ENCODE measurements at places on chromosomes 13 and 19.
A peak's percentile ranks its signal among the peaks of the same experiment; 100 is the strongest.

DNA sequence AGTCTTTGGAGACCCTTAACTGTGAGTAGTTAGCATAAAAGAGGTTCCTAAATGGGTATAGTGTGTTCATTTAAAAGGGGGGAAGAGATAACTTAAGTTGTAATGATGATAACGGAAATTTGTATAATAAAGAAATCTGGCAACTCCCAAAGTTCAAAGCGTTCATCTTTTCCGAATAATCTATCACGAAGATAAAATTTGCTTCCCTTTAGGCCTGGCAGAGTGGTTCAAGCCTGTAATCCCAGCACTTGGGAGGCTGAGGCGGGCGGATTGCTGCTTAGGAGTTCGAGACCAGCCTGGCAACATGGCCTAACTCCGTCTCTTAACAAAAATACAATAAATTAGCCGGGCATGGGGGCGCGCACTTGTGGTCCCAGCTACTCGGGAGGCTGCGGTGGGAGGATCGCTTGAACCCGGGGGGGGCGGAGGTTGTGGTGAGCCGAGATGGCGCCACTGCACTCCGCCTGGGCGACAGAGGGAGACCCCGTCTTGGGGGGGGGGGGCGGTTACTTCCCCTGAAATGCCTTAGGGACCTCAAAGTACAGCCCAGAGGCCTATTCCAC lies 934 bp downstream of the N4BP2L2 start:
- DNase-seq: peak; percentile 26

DNA sequence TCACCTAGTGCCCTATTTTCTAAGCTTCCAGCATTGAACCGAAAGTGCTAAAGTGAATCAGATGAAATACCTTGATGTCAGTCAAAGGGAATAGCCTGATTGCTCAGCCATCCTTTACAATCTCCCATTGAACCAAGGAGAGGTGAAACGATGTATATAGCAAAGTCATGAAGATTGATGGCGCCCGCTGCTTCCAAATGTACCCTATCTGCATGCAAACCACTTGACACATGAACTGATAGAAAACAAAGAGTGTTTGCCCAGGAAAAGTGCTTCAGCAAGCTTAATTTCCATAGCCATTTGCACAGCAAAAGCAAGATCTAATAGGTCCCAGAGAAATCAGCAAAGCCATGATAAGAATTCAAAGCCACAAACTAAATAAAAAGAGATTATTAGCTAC lies 624.9 kb upstream of the PCDH9 start:
- no peak for DNase-seq

- peak; percentile 93 for DNase-seq
These were observed at the start of gene NOSIP for GRCh38 chr19:49580264-49581006. Gene NOSIP, minus strand, starts transcription at chr19:49580556. Its CDS starts 19,865 bp downstream, at chr19:49560691.

DNA sequence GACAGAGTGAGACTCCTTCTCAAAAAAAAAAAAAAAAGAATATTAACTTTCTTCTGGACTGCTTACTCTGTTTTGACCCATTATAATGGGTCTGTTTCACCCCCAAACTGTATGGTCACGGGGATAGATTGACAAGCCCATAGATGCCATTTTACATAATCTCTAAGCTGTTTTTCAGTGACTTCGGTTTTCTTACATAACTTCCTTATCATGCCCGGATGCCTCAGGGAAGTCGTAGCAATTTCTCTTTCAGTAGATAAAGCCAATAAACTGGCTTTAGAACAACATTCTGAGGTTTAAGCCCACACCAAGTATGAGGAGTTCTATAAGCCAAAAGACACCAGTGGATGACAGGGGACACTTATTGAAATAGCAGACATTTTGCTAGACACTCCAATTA lies 5.9 kb upstream of the ZNF254 start:
- DNase-seq: no peak

GRCh38 chr13:77521595-77522367 lies 13.7 kb upstream of the SCEL start:
- DNase-seq: no peak

DNA sequence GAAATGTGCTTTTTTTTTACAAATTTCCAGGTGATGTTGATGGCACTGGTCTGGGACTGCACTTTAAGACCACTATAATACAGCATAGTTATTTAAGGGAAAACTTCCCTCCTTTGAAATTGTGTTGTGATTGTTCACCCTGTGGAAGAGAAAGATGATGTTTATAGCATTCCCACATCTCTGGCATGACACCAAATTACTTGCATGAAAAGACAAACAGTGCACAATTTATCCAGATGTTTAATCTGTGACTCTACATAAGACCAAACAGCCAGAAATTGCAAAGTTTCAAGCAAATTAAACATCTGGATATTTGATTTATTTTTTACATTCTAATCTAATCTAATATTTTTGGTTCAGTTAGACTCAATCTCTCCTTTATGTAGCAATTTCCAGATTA lies 51.6 kb downstream of the UFM1 start:
- no peak for DNase-seq

GRCh38 chr13:44188257-44188656 lies 185.4 kb upstream of the SERP2 start:
- DNase-seq: no peak

DNA sequence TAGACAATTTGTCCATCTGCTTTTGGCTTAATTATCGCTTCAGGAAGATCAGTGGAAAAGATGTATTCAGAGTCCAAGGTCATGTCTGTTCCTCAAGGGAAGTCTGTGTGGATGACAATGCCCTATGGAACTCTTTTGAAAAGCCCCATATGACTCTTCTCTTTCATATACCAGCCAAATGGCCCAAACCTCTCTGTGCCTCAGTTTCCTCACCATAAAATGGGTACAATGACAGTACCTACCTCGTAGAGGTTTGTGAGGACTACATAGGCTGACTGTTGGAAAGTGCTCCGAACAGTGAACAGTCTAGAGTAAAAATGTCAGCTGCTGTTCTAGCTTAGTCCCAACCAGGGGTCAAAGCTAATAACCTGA lies 104.6 kb downstream of the COL4A2 start:
- no peak for DNase-seq

DNA sequence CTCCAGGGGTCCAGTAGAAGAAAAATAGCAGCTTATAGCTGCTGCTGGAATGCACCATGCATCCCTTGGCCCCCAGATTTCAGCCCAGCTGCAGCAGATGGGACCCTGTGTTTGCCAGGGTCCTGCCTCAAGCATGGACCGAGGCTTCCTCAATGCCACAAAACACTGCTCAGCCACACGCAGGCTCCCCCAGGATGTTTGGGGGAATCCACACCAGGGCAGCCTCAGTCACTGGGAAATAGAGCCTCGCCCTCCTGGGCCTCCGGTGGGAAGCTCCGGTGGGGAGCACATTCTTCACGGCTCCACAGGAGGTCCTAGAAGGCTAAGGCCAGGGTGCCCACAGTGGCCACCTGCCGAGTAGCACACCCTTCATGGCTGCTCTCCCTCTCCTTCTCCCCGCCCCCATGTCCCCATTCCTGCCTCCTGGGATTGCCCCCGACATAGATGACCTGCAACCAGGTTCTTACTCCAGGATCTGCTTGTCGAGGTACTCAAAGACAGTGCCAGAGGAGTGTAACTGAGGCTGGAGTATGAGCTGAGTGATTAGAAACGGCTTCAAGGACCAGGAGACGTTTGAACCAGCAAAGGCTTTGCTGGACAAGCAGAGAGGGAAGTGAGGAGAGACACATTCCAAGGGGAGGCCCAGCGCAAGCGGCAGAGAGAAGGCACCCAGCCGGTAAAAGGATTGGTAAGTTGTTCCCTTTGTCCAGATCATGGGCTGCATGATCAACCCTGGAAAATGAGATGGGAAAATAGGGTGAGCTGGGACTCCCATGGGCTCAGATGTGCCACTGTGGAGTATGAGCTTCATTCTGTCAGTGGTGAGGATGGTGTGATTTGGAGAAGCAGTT lies 110.7 kb upstream of the UQCRFS1 start:
- DNase-seq: no peak
